ENCODE measurements at places on chromosomes 16 and 17.
A peak's percentile ranks its signal among the peaks of the same experiment; 100 is the strongest.

DNA sequence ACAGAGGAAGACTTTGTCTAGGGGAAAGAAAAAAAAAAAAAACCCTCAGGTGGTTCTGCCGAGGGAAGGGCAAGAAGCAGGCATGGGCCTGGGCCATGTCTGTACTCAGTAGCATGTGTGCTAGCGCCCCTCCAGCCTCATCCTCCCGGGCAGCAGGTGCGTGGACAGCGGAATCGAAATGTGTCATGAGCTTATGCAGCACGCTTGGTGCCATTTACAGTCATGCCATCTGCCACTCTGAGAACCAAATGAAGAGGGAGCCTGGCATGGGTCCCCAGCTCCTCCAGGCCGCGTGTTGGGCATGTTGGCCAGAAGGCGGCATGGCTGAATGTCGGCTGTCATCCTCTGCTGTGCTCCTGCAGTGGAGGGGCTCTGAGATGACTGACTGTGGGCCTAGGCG, 31.4 kb downstream of the CRAMP1 start:
- no peak for DNase-seq

- DNase-seq, result no peak
These were observed 28.6 kb upstream of the SSTR5 start for GRCh38 chr16:1043881-1044451.

DNA sequence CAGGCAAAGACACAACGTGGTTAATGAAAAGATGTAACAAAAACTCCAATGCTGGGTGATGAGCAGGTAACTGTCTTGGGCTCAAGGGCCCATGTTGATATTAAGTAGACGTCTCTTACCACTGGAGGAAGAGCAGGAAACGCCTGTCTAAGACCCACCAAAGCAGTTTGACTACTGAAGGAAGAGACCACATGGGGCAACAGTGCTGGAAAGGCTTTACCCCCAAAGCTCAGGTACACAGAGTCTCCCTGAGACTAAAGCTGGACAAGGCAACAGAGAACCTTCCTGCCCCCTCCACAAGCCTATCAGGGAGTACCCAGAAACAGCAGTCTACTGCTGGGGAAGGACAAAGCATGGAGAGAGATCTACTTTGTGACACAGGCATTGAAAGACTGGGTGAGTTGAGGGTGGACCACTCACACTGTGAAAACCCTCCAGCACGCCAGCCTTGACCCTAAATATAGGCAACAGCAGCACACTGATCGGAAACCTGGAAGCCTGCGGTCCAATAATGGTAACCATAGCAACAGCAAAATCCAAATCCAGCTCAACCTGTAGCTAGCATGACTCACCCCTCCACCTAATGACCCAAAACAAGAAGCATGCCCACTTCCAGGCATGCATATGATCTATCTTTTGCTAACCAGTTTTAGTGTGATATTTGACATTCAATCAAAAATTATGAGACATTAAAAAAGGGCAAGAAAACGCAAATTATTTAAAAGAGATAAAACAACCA, 270.5 kb upstream of the SDK2 start:
- no peak for DNase-seq

- no peak for DNase-seq
These were observed 38.4 kb downstream of the WIPI1 start for GRCh38 chr17:68418876-68419275.

GRCh38 chr17:280901-281300, 71.7 kb downstream of the RPH3AL start:
- DNase-seq, result no peak

DNA sequence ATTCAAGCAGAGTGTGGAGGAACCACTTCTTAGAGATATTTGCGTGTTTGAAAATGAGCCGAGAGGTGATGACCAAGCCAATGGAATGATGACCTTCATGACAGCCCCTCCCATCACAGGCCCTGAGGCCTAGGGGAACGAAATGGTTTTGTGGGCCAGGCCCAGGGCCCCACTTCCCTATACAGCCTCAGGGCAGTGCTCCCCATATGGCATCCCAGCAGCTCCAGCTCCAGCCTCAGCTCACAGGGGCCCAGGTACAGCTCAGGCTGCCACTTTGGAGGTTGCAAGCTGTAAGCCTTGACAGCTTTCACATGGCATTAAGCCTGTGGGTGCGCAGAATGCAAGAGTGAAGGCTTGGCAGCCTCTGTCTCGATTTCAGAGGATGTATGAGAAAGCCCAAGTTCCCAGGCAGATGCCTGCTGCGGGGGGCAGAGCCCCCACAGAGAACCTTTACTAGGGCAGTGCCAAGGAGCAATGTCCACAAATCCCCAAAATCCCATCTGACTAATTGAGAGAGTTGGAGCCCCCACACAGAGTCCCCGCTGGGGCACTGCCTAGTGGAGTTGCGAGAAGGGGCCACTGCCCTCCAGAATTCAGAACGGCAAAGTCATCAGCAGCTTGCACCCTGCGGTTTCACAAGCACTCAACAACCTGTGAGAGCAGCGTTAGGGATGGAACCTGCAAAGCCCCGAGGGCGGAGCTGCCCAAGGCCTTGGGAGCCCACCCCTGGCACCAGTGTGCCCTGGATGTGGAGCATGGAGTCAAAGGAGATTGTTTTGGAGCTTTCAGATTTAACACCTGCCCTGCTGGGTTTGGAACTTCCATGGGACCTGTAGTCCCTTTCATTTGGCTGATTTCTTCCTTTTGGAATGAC, 21.2 kb downstream of the CHMP6 start:
- peak; percentile 35 for DNase-seq

DNA sequence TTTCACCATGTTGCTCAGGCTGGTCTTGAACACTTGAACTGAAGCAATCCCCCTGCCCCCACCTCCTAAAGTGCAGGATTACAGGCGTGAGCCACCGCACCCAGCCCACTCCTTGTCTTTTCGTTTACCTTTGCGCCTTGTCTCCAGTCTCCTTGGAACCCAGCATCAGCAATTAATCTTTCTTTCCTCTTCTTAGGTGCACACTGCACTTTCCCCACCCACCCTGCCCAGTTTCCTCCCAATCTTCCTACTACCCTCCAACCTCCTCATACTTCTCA, 1.5 kb upstream of the CLDN7 start:
- DNase-seq, result no peak

- DNase-seq, result no peak
These were observed 69.3 kb downstream of the WWP2 start for GRCh38 chr16:69831212-69832123.

GRCh38 chr17:13785981-13786598, 184.4 kb upstream of the HS3ST3A1 start:
- no peak for DNase-seq

DNA sequence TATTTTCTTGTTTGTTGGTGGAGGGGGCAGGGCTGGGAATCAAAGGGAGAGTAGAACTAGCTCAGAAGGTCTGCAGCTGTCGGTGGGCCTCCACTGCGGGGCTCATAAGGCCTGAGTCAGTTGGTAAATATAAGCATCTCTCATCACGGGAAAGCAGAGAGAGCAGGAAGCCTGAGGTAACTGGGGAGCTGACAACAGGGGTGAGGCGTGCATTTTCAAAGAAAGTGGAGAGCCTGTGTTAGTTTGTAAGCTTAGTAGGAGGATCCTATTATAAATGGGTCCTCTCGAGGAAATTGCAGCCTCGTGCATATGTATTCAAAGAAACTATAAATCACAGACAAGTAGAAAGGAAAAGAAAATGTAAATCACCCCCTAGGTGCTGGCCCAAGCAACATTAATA, 221.0 kb upstream of the CDH13 start:
- DNase-seq, result no peak

DNA sequence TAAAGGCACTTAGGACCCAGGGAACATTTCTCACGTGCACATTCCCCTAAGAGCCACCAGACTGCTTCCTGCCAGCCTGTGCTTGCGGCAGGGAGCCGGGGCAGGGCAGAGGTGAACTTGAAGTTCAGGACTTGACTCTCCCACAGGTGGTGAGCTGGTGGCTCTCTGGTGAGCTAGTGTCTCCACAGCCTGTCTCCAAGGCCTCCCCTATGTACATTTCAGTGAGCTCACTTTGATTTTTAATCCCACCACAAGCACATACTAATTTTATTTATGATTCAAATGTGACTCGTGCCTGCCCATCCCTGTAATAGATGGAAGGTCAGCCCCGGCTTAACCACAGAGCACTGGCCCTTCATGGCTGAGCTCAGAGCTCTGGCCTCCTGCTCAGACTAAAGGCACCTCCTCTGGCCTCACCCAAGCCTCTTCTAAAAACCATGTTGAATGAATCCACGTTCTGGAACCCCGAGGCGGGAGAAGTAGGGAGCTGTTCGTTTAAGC, 9.2 kb downstream of the SNN start:
- no peak for DNase-seq

DNA sequence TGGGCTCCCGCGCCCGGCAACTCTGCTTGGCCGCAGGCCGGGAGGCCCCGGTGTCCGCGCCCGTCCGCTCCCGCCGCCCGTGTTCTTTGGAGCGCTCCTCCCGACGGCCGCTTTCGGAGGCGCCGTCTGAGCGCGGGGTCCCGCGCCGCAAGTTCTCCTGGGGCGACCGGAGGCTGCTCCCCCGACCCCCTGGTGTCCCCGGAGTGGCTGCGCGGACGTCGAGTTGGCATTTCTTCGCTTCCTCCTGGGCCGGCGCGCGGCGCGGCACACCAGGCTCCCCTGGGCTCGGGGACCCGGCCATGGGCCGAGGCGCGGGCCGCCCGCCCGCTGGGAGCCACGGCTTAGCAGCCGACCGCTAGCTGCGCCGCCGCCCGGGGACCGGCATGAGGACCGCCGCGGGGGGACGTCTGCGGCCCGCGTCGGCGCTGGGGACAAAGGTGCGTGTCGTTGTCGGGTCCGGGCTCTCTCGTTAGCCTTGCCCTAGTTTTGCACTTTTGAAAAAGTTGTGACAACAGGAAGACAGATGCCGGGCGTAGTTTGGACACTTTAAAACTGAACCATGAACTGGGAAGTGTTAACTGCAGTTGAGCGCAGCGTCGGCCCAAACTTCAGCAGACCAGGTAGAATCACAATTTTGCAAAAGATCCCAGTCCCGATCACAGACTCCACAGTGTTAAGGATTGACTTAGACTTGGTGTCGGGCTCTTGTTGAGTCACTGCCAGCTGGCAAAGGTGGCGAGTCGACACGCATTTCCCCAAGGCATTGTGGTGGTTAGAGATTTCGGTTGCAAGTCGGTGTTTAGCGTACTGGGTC, 700 bp downstream of the UBN1 start:
- DNase-seq, result peak; percentile 18

- DNase-seq, result no peak
These were observed 13.4 kb downstream of the CCDC102A start for GRCh38 chr16:57522960-57523359.

GRCh38 chr16:20903116-20903898, 2.7 kb downstream of the LYRM1 start:
- no peak for DNase-seq

- DNase-seq, result no peak
These were observed 441.8 kb downstream of the HS3ST4 start for GRCh38 chr16:26133416-26134093.

DNA sequence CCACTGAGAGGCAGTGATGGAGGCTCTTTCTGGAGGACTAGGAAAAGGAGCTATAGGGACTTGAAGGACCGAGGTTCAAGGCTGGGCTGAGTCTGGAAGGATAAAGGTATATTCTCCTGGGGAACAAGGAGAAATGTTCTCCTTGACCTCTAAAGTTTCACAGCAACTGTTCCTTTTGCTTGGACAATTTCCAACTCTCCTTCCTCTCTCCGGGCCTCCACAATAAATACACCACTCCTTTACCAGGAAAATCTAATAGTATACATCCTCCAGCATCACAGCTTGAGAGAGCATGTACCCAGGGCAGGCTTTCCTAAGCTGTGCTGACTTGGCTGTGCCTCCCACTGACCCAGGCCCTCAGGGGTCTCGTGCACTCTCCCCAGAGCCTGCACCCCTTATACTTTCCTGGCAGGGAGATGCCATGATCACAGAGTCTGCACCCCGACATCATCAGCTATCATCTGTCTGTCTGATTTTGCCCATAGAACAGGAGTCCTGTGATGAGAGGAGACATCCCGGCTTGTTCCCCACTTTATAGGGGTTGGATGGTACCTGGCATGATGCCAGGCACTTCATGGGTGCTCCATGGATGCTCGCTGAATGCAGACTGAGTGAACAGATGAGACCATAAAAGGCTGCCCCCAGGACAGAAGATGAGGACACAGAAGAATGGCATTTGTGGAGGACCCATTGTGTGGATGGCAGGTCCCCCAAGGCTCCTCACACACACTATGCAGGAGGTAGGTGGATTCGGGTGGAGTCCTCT, 582.6 kb upstream of the CDH5 start:
- peak; percentile 44 for DNase-seq

GRCh38 chr17:43791589-43791988, 11.4 kb downstream of the CFAP97D1 start:
- peak; percentile 46 for DNase-seq

GRCh38 chr16:83771306-83771942, 36.4 kb upstream of the HSBP1 start:
- peak; percentile 38 for DNase-seq

Data from NCI-H345 (cell line).